ENCODE measurements at places on chromosomes 3 and 15.
A peak's percentile ranks its signal among the peaks of the same experiment; 100 is the strongest.

- no peak for DNase-seq
These were observed 27.8 kb upstream of the AZI2 start for GRCh38 chr3:28376424-28376823.

DNA sequence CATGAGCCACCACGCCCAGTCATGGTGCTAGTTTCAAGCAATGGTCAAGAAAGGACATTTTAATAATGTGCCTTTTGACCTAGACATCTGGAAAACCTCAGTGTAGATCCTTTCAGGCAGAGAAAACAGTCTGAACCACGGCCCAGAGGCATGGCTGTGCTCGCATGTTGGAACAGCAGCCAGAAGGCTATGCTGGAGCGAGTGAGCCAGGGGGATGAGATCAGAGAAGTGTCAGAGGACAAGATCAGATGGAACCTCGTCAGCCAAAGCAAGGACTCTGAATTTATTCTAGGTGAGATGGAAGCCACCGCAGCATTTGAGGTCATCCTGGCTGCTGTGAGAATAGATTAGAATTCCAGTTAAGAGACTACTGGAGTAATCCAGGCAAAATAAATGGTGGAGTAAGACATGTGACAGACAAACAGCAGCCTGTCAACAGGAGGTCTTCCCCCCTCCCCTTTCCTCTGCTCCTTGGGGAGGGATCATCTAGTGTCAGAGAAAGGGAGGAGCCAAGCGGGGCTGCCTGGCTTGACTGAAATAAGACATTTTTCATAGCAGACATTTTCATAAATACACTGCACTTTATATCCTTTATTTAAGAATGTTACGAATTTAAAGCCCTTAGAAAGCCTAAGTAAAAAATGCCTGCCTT is 40.4 kb upstream of the ACKR4 start:
- DNase-seq, result no peak

DNA sequence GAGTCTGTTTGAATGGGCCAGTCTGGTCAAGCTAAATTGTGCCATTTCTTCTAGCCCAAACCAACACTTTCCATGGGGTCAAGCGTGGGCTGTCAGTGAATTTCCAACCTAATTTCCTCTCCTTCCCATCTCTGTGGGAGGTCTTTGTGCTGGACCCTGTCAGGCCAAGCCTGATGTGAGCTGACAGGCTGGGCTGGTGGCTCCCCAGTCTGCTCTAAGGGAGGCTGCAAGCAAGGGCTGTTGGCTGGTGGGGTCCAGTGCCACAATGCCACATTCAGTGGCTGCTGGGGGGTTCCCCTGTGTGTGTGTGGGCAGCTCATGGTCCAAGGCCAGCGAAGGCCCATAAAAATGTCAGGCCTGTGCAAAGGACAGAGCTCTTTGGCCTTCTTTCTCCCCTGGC is 216.1 kb downstream of the OPA1 start:
- no peak for DNase-seq

- DNase-seq, result no peak
These were observed 42.0 kb upstream of the OTOL1 start for GRCh38 chr3:161454615-161455014.

DNA sequence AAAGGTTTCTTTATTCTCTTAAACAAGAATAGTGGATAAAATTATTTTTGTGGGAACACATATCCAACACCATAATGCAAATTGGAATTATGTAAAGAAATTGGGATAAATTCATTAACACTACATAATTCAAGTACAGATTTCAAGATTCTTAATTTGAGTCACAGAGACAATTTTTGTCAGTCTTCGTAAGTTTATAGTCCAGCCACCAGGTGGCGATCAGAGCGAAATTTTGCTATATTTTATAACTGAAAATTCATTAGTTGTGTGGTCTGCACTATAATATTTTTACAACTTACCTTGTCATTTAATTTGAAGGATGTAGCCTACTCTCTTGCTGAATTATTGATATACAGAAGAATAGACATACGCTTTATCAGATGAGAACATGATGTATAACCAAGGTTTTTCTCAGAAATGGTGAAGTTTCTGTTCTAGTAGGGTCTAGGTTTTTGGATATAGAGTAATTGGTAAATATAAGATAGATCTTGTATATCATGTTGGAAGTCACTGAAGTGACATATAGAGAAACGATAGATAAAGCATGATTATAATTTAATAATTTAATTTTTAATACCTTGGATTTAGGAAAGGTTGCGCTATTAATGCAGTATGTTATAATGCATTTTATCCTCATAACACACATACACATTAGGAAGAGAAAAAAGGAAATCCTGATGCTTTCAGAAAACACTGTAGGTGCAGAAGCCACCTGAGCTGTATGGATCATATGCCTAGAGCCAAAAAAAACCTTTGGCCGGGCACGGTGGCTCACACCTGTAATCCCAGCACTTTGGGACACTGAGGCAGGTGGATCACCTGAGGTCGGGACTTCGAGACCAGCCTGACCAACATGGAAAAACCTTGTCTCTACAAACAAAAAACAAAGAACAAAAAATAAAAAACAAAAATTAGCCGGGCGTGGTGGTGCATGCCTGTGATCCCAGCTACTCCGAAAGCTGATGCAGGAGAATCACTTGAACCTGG is 31.7 kb downstream of the PLSCR4 start:
- no peak for DNase-seq

GRCh38 chr3:63855333-63855940 is 8.2 kb downstream of the THOC7 start:
- DNase-seq, result no peak

GRCh38 chr3:127141921-127142730 is 50.8 kb upstream of the PRR23E start:
- DNase-seq, result no peak

DNA sequence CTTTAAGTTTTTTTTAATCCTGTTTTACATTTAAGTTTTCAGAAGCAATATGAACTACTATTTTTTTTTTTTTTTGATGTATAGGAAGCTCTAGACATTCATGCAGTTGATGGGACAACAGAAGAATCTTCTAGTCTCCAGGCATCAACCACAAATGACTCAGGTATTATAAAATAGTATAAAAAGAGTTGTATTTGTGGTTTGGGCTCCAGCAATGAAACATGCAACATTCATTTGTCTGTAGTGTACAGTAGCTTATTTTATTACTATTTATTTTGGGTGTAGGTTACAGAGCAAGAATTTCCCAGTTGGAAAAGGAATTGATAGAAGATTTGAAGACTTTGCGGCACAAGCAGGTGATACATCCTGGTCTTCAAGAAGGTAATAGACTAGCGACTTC is 38.6 kb downstream of the MGA start:
- DNase-seq, result no peak

- no peak for DNase-seq
These were observed 132.7 kb downstream of the CHSY1 start for GRCh38 chr15:101119181-101119580.

GRCh38 chr3:69474186-69474585 is 88.3 kb upstream of the FRMD4B start:
- DNase-seq, result no peak

GRCh38 chr3:146899171-146899570 is 294.0 kb upstream of the PLSCR5 start:
- no peak for DNase-seq

- DNase-seq, result no peak
These were observed 1.5 kb downstream of the ABCC5 start for GRCh38 chr3:184016169-184016570.

DNA sequence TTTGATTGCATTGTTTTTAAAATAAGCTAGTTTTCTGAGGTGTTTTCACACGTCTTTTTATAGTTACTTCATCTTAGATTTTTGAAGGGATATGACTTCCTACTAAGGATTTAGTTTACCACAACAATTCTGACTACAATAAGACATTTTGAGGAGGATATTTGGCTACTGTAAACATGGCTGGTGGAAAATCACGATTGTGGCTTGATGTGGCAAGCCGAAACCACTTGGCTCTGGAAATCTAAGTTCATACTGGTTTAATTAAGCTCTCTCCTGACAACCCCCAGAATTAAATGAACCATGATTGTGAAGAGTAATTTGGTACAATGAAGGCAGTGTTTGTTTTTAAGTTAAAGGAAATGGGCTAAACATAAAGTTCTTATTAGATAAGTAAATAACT is 30.8 kb downstream of the ST3GAL6 start:
- no peak for DNase-seq

DNA sequence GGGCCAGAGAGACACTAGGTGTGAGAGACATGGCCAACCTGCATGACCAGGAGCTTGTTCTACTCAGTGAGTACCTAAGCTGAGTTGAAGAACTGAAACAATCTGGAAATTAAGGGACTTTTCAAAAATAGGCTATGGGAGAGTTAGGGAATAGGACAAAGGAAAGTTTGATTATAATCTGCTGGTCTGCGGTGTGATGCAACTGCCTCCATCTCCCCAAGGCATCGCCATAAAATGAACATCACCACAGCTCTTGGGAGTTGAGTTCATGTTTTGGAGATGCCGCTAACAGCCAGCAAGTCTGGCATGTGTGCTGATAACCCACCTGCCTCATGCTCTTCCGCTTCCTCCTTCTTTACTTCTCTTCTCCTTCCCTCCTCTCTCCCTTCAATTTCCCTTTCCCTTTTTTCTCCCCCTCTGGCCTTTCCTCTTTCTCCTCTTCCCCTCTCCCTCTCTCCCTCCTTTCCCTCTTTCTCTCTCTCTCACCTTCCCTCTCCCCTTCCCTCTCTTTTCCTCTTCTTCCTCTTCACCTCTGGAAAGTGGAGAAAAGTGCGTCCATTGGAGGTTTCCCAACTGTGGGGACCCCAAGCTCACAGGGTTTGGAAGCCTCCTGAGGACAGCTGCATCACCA is 39.1 kb upstream of the GLCE start:
- DNase-seq, result no peak

DNA sequence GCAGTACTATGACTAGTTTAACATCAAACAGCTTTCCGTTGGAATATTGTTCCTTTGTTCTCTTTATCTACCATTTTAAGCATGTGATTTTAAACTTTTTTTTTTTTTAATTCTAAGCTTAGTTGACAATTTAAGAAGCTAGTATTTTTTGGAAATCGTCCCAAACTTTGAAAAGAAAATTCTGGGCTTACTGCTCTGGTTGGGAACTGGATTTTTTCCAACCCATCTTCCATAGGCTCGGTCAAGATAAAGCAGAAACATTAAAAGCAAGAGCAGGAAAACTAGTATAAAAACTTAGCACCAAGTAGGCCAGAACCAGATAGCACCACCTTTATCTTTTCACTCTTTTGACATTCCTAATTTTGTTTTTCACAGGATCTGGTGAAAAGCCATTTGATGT is 49.9 kb downstream of the TSC22D2 start:
- no peak for DNase-seq

- no peak for DNase-seq
These were observed 1.8 kb upstream of the SNAP23 start for GRCh38 chr15:42493679-42494078.

DNA sequence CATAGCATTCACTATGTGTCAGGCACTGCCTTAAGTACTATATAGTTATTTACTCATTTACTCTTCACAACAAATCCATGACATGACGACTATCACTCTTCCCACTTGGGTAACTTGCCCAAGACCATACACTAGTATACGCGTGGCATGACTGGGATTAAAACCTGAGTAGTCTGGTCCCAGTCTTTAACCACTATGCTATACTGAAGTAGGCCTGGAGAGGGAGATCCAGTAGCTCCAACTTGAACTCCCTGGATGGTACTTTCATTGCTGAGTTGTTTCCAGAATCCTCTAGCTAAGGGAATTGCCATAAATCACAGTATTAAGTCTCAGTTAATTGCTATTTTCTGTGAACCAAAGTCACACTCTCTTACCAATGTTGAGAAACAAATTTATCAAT is 116.2 kb upstream of the LSAMP start:
- no peak for DNase-seq

DNA sequence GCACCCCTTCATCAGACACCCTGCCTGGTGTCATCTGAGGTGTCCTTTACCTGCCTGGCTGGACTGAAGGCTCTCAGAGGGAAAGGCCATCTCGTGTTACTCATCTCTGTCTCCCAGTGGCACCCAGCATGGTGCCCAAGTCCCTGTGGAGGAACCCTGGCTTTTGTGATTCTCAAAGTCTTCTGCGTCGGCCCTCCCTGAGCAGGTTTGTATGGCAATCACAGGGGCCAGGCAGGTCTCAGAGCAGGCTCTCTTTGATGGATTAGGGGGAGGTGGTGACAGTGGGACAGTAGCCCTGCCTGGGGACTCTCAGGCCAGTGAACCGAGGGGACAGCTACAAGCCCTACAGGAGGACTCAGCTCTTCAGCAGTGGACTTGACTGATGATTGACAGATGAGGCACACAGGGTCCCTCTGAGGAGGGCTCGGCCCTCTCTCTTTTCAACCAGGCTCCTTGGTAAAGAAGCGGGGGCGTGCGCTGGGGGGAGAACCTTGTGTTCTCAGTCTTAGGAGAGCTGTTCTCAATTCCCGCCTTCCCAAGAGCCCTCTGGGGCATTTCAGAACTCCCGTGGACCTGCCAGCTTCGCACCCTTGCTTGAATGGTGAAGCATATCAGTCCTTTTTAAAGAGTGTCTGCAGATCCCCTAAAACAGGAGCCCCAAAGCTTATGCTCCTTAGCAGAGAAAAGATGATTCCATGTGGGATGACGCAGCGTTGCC is 108.3 kb downstream of the VGLL4 start:
- no peak for DNase-seq

GRCh38 chr3:124118397-124118796 is 126.5 kb upstream of the ROPN1 start:
- DNase-seq, result no peak

- DNase-seq, result no peak
These were observed 642.3 kb downstream of the TBL1XR1 start for GRCh38 chr3:176554791-176555654.

- peak; percentile 34 for DNase-seq
These were observed at the start of gene TYRO3 for GRCh38 chr15:41558400-41559238. Gene TYRO3, plus strand, starts transcription at chr15:41559212. Its CDS starts 46 bp downstream, at chr15:41559258.

DNA sequence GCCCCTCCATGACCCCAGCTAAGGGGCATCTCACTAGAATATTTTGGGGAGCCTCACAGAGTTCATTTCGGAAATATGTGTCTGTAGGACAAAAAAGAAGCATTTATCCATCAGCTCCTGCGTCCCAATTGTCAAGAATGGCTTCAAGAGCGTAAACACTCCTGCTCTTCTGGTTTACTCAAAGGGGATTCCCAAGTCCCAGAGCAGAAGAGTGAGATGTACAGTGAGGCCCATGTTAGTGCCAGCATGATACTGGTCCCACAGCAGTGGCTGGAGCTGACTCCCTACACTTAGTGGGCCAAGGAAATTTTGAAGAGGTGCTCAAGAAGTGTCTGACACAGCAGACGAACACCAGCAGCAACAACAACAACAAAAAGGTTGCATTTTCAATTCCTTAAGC is 34.9 kb upstream of the ARL8B start:
- DNase-seq, result no peak

GRCh38 chr3:177199206-177199760 is 2.0 kb upstream of the TBL1XR1 start:
- DNase-seq, result no peak

GRCh38 chr3:46500656-46501635 is 3.2 kb downstream of the RTP3 start:
- no peak for DNase-seq

- no peak for DNase-seq
These were observed 32.6 kb downstream of the STT3B start for GRCh38 chr3:31565288-31565687.

GRCh38 chr3:12994607-12995388 is 78.4 kb downstream of the IQSEC1 start:
- peak; percentile 75 for DNase-seq
